ENCODE measurements at places on chromosomes 11 and 22.

DNA sequence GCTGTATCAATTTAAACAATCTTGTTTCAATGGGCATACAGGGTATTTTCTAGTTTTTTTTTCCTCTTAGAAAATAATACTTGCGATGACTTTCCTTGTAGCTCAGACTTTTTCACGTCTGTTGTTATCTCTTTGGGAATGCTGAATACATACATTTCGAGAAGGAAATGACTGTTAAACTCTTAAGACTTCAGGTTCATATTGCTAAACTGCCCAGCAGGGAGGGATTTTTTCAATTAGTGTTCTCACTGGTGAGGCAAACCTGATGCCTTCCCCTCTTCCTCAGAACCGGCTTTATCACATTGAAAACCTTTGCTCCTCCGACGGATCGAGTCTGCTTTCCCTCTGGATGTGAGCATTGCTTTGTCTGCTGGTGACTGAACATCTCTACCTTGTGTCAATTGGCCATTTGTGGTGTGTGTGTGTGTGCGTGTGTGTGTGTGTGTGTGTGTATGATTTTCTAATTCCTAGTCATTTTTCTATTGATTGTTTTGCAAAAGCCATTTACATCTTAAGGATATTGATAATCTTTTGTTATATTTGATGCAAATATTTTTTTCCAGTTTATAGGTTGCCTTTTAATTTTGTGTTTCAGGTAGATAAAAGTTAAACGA is 6.6 kb downstream of the NEAT1 start:
- DNase-seq = peak; percentile 69

GRCh38 chr11:101817581-101817980 is 97.2 kb upstream of the CEP126 start:
- peak; percentile 9 for DNase-seq

- peak; percentile 14 for DNase-seq
Observed at GRCh38 chr22:20792966-20793728, 19.2 kb downstream of the SERPIND1 start.

DNA sequence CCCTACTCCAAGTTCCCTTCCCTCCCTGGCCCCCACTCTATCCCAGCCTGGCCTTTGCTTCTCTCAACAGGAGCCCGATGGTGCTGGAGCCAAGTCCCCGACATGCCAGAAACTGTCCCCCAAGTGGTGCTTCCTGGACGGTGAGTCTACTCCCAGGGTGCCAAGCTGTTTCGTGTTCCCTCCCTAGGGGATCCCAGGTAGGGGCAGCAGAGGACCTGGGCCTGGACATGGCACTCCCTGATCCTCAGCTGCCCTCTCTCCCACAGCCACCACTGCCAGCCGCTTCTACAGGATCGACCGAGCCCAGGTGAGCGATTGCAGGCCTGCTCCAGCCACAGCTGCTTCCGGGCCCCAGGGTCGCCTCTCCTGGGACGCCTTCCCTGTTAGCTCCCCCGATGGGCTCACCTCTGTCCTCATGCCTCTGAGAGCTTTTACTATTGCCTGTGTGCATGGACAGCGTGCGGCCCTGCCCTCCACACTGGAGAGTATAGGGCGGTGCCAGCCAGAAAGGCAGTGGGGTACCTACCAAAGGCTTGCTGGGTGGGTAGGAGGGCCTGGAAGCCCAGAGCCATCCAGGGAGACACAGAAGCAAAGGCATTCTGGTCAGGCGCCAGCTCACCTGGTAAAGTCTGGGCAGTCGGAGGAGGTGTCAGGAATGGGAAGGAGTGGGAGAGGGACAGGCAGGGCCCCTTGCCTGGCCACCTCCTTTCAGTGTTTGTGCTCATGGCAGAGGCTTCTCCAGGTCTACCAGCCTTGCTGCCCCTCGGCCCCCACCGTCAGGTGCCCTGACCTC is 5.0 kb upstream of the MDK start:
- DNase-seq = no peak

- no peak for DNase-seq
Observed at GRCh38 chr11:25483915-25484635, 847.9 kb upstream of the ANO3 start.

GRCh38 chr11:95680169-95680929 is 109.2 kb downstream of the FAM76B start:
- peak; percentile 86 for DNase-seq

GRCh38 chr22:46428602-46429324 is 93.2 kb downstream of the TRMU start:
- no peak for DNase-seq

DNA sequence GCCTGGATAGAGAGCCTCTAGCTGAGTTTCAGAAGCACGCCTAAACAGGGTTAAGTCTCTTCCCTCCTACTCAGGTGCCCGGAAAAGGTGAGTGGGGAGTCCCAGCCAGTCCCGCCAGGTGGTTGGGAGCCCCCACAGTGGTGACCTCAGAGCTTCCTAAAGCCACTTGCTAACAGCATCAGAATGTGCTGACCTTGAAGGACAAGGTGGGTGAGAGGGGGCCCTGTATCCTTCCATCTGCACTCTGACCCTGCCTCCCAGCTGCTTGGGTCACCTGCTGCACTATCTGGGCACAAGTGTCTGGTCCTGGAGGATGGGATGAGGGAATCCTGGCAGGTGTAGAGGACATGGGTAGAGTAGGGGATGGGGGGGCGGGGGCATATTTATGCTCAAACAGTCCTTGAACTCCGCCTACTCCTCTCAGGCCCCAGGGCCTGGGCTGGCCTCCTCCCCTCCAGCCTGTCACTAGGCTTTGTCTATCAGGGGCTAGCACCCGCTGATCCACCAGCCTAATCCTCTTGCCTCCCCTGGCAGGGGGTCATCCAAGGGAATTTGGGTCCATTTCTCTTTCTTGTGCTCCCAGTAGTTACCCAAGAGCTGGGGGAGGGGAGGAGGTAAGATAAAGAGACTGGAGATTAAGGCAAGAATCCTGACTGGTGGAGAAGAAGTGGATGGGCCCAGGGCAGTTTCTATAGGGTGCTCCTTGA is 3.4 kb downstream of the USP2 start:
- DNase-seq = no peak

DNA sequence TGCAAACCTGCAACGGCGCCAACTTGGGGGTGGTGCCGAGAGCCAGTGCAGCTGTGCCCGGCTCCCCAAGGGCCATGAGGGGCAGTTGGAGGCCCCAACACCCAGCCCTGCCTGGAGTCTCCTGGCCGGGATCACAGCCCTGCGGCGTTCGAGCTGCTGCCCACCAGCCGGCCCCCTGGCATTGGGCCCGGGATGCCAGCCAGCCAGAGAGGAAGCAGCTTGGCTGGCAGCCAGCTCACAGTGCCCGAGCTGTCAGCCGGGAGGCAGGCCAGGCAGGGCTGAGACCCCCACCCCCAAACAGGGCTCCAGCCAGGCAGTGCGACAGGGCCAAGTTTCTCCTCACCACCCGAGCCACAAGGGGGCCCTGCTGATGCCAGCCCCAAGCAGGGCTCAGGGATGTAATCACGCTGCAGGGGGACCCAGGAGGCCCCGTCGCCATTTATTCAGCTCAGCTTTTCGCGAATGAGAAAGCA is 26.0 kb upstream of the TCF20 start:
- DNase-seq = no peak

DNA sequence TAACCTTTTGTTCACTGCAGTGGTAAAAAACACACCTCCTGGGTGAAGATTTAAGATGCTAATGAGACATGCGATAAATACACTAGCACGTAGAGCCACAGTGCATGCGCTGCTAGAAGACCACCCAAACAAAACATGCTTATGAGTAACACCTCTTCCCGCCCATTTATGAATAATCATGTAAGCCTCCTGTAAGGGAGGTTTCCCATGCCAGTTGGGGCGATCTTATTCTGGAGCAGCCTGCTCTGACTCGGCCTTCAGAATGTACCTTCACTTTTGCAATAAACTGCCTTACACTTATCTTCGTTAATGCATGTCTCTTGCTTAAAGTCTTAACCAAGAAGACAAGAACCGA is 18.1 kb upstream of the SCARF2 start:
- peak; percentile 28 for DNase-seq

- DNase-seq = no peak
Observed at GRCh38 chr22:16957781-16958180, 50.2 kb downstream of the GAB4 start.

- peak; percentile 77 for DNase-seq
Observed at GRCh38 chr11:22521226-22521625, 104.4 kb downstream of the FANCF start.

GRCh38 chr11:73797457-73797856 is 9.8 kb downstream of the MRPL48 start:
- DNase-seq = no peak

DNA sequence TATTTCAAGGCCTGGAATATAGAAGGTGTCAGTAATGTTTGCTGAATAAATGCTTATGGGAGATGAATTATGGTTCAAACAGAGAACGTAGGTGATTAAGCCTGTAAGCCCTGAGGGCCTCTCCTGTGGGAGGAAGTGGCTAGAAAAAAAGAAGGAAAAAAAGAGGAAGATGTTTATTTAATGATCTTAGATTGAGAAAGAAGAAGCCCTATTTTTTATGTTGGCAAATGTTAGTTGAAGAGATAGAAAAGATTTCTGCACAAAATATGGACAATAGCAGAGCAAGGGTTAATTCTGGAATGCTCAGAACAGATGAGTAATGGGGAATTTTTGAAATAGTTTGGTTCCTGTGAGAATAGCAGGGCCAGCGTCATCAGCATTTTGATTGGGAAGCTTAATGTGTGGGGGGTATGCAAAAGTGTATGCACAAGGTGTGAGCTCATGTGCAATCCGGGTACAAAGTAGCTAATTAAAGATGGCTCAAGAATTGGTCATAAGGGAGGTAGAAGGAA is 95.7 kb downstream of the TEAD1 start:
- DNase-seq = peak; percentile 95

DNA sequence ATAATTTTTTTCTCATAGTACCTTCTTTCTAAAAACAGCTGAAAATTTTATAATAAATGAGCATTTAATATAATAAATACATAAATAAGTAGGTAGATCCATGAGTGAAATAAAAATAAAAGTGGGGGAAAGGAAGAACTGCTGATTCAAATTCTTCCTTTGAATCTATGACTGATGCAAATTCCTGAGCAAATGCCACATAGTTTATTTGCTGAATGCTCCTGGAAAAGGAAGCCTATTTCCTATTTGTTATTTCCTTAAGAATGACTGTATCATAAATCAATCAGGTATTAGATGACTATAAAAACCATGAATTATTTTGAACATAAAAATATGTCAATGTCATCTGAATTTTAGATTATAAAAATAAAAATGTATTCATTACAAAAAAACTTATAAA is 16.6 kb downstream of the BTBD10 start:
- DNase-seq = peak; percentile 55

- DNase-seq = no peak
Observed at GRCh38 chr11:118882491-118882890, 1.2 kb upstream of the CXCR5 start.

- peak; percentile 31 for DNase-seq
Observed at GRCh38 chr11:77039491-77040400, 5.5 kb downstream of the B3GNT6 start.

GRCh38 chr22:46364341-46365165 is 29.0 kb downstream of the TRMU start:
- DNase-seq = no peak

DNA sequence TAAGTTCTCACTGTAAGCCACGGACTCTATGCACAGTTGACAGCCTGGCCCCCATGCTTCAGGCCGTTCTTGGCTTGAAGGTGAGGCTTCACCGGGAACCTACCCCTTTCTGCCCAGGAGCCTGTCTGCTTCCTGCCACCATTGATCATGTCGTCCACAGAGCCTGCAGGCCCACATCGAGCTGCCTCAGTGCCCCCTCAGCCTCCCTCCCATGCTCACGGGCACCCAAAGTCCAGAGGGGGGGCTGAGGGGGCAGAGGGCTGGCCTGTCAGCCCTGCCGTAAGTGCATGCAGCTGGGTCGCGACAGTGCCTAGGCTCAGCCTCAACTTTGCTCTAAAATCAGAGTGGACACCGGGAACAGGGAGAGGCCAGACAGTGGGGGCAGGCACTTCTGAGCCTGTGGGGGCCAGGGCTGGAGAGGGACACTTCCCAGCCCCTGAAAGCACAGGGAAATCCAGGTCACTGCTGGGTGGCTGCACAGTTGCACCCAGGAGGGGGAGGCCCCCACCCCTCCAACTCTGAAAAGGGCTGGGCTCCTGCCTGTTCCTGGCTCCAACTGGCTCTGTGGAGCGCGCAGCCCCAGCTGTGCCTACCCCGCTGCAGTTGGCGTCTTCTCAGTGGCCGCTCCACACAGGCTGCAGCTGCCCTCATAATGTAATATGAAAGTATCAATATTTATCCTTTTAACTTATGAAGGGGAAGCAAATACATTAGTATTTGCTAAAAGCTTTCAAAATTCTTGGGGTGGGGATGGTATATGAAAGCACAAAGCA is 598.6 kb downstream of the DLG2 start:
- DNase-seq = no peak

DNA sequence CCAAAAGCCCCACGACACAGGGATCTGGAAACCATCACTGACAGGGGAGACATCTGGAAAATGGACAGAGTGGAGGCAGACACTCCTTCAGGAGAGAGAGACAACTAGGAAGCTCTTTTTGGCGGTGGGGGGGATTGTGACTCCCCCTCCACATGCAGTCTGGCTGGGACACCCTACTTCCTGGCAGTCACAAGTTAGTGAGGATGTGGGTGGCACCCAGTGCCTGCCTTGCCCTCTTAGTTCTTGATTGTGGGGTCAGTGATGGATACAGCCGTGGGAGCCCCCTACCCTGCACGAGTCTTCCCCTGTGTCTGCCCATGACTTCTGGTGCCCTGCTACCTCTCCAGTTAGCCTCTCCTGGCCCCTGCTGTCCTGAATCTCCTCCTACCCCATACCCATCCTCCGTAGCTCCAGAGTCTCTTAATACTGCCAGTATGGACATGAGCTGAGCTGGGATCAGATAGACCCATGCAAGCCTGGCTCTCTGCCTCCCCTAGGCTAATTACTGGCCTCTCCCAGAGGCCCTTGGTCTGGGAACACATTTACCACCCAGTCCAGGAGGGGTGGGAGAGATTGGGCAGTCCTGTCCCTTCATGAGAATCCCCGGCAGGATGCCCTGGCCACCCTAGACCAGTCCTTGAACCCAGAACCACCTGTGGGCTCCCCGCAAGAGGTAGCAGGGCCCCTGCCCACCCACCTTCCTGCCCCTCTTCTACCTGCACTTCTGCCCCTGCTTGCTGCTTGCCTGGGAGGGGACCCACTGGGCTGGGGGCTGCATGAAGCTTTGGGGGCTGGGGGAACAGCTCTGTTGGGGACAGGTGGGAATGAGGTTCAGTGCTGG is 22.8 kb downstream of the RHBDD3 start:
- DNase-seq = no peak

- DNase-seq = peak; percentile 80
Observed at GRCh38 chr22:50250555-50251476, at the start of gene HDAC10. HDAC10 (minus strand) TSS chr22:50251265; CDS start chr22:50251032, 233 bp downstream.

DNA sequence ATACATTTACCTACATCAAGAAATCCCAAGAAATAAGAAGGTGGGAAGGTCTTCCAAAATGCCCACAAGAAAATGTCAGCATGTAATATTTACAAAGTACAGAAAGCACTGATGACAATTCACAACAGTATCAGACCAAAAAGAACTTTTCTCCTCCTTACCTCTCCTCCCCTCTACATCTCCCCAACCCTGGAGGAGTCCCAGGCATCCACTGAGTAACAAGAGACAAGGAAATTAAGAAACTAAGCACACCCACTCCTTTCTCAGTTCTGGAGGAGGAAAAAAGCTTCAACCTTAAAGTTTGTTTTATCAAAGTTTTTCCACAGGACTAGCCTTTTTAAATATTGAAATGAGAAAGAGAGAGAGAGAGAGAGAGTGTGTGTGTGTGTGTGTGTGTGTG is 2.0 kb upstream of the SERGEF start:
- DNase-seq = no peak

GRCh38 chr22:47196881-47197772 is 434.7 kb downstream of the TBC1D22A start:
- DNase-seq = no peak

GRCh38 chr22:44049486-44050231 is 25.6 kb downstream of the PARVB start:
- no peak for DNase-seq

Data from fibroblast of skin of right quadriceps (primary cell).